ENCODE measurements at places on chromosomes 7 and 10. TPM values are rescaled to one million over a fixed set of nuclear protein-coding genes. Genes with fewer than 3 reads are reported as not detected.

The COL26A1 gene
- 0.41 TPM for polyA plus RNA-seq

The CDNF gene
- polyA plus RNA-seq: 3.6 TPM

The OR2A7 gene
- polyA plus RNA-seq: 1.4 TPM

The ASB10 gene
- polyA plus RNA-seq: 0.05 TPM

Measured in thymus (tissue), 14 donors.